ENCODE measurements at places on chromosomes 4 and X.

GRCh38 chr4:8940792-8941491, 69.3 kb upstream of the HMX1 start:
- DNase-seq, result no peak

- DNase-seq, result no peak
These were observed 13.4 kb upstream of the PCSK1N start for GRCh38 chrX:48848847-48849246.

DNA sequence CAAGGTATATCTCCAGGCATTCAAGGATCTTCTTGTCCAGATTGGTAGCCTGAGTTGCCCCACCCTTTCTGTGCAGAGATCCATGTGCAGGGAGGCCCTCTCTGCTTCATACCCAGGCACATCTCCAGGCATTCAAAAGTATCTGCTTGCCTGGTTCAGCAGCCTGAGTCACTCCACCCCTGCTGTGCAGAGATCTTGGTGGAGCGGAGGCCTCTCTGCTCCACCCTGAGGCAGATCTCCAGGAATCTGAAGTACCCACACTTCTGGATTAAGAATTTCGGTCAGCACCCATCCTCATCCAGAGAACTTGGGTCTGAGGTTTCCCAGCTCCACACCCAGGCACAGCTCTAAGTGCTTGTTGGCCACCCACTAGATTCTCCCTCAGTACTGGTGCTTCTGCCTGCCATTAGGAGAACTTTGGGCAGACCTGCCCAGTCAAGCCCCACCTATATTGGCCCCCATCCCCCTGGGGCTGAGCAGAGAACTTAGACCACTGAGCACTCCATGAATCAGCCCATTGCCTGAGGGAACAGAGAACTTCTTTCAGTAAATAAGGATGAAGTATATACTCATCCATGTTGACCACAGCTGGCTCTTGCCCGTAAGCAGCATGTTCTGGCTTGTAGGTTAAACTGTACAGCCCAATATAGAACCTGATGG, 199.5 kb upstream of the ZCCHC13 start:
- no peak for DNase-seq

- DNase-seq, result no peak
These were observed 78.2 kb upstream of the GUCY1A1 start for GRCh38 chr4:155588437-155588836.

DNA sequence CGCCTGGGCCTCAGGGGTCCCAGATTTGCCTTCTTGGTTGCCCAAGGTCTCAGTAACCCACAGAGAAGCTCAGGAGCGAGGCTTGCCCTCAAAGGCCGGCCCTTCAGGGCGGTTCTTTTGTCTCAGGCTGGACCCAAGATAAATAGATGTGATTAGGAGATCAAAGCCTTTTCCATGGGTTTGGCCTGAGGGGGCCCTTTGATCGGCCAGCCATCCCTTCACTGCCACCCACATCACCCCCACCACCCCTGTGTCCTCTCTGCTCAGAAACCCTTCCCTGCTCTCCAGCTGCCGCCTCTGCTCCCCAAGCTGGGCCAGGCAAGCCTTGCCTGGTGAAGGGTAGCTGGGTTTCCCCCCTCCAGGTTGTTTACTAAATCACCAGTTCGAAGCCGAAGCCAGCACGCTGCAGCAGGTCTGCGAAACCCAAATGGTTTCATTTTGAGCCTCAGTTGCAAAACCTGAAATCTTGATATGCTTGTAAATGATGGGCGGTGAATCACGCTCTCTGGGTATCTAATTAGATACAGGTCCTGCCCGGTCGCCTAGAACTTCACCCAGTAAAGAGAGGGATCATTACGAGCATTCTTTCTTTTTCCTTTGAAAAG, 202.6 kb upstream of the BCOR start:
- DNase-seq, result no peak

DNA sequence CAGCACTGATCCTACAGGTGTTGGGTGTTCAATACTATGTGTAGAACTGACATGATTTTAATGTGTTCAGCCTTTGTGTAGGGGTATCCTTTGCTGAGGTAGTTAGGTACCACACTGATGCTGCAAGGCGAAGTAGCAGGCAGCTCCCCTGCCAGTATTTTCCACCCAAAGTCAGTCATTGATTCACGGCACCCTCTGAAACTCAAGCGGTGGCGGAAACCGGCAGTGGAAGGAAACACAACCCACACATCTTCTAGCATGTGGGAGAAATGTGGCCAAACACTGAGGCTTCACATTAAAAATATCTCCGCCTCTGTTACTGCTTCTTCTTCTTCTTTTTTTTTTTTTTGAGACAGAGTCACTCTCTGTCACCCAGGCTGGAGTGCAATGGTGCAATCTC, 126.3 kb downstream of the AASDH start:
- DNase-seq, result no peak

- no peak for DNase-seq
These were observed 3.5 kb downstream of the EDA2R start for GRCh38 chrX:66635360-66635759.

- DNase-seq, result no peak
These were observed 288.5 kb downstream of the USP46 start for GRCh38 chr4:52370576-52370975.

DNA sequence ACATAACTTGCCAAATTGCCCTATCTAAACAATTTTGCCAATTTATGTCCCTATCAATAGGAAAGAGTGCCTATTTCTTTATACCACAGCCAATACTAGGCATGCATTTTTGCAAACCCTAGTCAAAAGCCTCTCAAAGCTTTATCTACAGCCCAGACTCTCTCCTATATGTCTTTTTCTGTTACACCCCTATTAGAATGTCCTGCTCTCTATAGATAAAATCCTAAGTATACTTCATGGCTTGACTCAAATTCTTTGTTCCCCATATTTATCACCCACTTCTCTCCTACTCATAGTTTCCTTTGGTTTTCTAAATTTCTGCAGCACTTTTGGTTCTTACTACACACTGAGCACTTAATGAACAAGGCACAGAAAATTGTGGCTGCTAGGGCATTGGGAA, 38.0 kb downstream of the NUP62CL start:
- no peak for DNase-seq

- DNase-seq, result no peak
These were observed 63.3 kb downstream of the USP9X start for GRCh38 chrX:41148553-41148952.

- DNase-seq, result no peak
These were observed 334.7 kb downstream of the PPP1R2C start for GRCh38 chrX:42443267-42443666.

DNA sequence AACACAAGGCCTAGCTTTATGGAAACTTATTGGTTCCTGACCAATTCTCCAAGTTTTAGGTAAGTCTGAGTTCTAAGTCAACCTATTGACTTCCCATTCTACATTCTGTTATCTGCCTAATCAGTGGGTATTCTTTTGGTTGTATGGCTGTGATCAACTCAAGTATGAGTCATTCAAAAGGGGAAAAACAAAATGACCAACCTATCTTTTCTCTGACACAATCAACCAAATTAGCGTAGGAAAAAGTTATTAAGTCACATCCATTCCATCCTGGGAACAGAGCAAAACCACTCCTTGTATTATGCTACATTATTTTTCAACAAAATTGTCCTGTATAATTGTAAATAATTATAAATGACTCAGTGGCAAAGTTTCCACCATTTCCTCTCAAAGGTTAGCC, 136.2 kb downstream of the SHROOM4 start:
- no peak for DNase-seq

DNA sequence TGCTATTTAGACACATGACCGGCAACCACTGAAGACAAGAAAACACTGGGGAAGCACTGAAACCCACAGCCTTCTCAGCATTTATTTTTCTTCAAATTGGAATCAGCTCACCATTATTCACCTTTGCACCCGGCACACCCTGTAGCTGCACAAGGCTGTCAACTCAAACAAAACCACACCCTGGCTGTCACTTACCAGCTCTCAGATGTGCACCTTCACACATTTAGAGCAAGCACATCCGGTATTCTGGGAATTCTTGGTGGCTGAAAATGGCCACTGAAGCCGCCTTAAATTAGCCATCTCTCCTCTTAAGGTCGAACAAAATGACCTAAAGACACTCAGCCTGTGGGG, 5.9 kb downstream of the ZFYVE28 start:
- DNase-seq, result no peak

Measured in NCI-H187 treated with DMSO at 0.1 percent for 48 hours (cell line).